ENCODE measurements at places on chromosomes 1 and 21.

DNA sequence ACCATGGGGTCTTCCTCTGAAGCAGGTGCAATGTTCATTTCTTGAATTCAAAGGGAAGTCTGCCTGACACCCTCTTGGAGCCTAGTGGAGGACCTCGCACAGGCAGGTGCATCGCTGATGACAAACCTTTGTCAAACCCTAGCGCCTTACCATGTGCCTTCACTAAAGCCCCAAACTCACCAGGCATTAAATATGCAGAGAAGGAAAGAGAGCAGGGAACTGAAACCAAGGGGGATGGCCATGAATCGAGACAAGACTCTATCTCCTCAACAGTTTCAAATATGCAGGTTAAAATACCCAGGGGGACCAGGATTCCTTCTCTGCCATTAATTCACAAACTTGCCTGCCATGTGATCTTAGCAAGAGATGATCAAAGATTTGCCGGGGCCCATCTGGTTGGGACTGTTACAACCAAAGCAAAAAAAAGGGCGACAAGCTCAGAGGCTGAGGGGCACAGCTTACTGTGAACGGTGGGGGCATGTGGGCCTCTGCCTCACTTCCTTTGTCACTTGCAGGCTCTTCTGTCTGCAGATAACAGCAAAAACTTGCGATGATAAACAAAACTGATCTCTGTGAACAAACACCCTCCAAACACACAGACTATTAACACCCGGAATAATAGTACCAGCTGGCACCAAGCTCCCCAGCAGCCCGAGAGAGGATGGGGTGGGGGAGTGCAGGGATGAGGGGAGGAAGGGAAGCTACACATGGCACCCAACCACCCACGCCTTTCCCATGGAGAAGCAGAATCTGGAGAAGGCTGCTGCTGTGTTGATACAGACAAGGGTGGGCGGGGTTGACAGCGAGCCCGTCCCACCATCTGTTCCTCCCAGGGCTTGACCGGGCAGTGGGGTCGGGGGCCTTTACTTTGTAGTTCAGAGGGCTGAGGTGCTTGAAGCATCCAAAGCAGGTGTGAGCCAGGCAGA lies 33.9 kb downstream of the TMEM63A start:
- DNase-seq, result peak; percentile 70

- no peak for DNase-seq
These were observed 12.6 kb upstream of the MRPS14 start for GRCh38 chr1:175035865-175036264.

- DNase-seq, result no peak
These were observed 85.2 kb downstream of the HLCS start for GRCh38 chr21:36881228-36881627.

DNA sequence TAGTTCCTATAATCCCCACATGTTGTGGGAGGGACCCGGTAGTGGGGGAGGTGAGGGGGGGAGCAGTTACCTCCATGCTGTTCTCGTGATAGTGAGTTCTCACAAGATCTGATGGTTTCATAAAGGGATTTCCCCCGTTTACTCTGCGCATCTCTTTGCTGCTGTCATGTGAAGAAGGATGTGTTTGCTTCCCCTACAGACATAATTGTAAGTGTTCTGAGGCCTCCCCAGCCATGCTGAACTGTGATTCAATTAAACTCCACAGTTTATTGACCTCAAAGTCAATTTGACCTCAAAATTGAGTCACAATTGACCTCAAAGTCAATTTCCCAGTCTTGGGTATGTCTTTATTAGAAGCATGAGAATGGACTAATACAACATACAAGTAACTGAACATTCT lies 19.7 kb downstream of the DPH5 start:
- no peak for DNase-seq

- DNase-seq, result no peak
These were observed 251.5 kb downstream of the SIPA1L2 start for GRCh38 chr1:232378266-232379062.

DNA sequence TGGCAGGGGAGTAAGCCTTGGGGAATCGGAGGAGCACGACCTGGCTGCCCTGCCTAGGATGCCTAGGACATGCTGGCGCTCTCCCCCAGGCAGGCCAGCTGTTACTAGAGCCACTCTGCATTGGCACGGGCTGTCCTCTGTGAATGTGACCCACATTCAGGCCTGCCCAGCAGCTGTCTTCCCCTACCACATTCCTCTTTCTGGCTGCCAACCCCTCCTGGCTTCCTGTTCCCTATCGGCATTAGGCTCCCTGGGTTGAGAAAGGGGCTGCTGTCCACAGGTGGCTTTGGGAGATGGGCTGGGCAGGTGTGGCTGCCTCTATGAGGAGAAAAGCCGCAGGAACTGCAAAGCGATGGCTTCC lies 2.3 kb upstream of the NFASC start:
- no peak for DNase-seq

DNA sequence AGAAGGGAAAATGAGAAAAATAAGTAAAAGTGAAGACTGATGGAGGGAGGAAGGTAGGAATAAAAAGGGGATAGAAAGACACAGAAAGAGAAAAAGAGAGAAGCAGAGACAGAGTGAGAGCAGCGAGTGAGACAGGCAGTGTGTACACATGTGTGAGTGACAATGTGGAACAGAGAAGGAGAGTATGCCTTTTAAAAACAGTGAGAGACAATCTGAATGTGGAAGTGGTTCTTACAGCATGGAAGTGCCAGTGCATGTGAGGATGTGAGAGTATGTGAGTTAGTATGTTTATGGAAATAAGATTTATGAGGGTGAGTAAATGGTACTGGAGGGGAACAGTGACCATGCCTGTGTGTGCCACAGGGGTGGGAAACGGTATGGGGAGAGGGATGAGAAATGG lies 1.2 kb downstream of the NEGR1 start:
- no peak for DNase-seq

- no peak for DNase-seq
These were observed 28.8 kb downstream of the TAF5L start for GRCh38 chr1:229596925-229597699.

DNA sequence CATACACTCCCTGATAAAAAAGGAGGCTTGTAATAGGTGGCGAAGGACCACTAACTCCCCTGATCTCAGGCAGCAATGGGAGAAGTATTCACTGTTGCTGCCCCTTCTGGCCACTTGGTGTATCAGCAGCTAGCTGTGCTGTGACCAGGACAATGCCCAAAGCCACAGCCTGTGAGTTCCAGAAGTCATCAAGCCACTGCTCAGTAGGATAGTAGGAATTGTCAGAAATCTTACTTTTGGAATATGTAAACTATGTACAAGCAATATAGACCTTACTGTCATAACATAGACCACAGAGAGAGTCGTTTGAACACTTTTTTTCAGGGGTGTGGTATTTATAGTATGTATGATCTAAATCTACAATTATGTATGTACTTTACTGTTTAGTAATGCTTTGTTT lies 248.3 kb upstream of the CAMK1G start:
- DNase-seq, result no peak

- DNase-seq, result no peak
These were observed 21.3 kb downstream of the MIIP start for GRCh38 chr1:12040457-12041051.

DNA sequence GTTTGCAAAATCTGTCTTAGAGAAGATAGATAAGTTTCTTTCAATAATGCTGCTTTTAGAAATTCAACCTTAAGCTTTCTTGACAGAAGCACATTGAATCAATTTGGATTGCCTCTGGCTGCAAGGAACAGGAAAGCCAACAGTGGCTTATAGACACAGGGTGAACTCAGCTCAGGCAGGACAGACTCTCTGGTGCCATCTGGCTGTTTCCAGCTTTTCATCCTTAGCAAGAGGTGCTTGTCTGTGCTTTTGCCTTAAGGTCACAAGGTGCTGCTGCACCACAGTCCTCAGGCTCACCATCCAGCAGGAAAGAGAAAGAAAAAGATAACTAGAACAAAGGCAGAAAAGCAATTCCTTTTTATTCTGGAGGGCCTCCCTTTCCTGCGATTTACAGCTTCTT lies 93.7 kb upstream of the ETS2 start:
- no peak for DNase-seq

- no peak for DNase-seq
These were observed 2.6 kb downstream of the FUCA1 start for GRCh38 chr1:23865543-23865930.

- no peak for DNase-seq
These were observed 25.3 kb downstream of the FTCD start for GRCh38 chr21:46129846-46130651.

- no peak for DNase-seq
These were observed 3.4 kb downstream of the DHRS3 start for GRCh38 chr1:12614402-12615158.

DNA sequence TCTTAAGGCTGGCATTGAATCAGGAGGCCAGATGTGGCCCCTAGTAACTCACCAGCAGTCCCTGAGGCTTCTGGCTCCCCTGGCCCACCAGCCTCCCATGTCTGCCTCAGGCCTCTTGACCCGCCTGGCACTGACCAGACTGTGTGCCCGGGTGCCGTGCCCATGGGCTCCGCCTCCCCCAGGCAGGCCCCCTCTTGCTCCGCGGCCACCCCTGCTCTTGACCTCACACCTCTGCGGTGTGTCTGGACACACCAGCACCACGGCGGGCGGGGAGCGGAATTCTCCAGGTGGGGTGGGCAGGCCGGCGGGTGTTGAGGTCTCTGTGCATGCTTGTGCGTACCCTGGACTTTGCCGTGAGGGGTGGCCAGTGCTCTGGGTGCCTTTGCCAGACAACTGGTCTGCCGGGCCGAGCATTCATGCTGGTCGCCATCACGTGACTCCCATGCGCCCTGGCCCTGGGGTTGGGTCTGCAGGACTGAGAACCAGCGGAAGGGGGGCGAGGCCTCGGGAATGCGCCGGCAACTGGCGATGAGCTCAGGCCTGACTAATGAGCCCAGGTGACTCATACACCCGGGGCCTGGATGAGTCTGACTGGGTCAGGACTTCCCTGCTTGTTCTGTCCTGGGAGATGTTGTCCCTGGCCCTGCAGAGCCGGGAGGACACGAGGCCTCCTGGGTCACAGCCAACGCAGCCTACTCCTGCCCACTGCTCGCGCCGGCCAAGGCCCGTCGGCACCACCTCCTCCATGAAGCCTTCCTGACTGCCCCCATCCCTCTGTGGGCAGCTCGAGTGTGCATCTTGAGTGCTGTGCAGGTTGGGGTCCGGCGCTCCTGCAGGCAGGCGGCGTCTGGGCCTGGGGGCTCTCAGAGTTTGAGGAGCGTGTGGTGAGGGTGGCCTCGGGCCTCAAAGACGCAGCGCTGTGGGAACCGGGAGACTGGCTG lies 22.6 kb downstream of the COL18A1 start:
- DNase-seq, result no peak

DNA sequence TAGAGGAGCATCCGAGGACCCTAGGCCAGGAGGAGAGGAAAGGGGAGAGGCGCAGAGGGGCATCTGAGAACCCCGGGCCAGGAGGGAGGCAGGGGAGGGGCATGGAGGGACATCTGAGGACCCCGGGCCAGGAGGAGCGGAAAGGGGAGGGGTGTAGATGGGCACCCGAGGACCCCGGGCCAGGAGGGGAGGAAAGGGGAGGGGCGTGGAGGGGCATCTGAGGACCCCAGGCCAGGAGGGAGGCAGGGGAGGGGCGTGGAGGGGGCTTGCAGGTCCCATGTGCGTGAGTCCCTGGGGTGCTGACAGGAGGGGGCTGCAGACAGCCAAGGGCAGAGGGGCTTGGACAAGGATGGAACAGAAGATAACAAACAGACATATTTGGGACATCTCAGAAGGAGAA lies 190.0 kb upstream of the ARHGEF16 start:
- no peak for DNase-seq

GRCh38 chr1:162068301-162068700 lies 1.2 kb upstream of the NOS1AP start:
- no peak for DNase-seq

DNA sequence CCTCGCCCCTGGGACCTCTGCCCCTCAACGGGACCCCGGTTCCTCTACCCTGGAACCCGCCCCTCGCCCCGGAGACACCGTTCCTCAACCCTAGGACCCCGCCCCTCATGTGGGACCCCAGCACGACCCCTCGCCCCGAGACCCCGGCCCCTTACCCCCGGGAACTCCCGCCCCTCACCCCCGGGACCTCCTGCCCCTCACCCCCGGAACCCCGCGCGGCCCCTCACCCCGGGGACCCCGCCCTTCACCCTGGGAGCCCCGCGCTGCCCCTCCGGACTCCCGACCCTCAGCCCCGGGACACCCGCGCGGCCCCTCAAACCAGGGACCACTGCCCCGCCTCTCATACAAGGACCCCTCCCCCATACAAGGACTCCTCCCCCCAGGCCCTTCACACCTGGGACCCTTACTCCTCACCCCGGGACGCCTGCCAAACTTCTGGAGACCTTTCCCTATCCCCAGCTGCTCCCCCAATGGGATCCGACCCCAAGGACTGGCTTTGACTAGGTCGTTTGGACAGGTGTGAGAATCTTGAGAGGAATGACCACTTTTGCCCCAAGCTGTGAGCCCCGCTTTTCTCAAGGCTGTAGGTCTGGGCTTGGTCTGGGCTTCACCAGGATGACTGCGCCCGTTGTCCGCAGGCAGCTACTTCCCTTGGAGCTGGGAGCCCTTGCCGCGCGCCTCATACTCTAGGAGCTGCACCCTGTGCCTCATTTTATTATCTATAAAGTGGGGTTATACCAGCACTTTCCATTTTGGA lies 843 bp downstream of the DIP2A start:
- DNase-seq, result no peak

DNA sequence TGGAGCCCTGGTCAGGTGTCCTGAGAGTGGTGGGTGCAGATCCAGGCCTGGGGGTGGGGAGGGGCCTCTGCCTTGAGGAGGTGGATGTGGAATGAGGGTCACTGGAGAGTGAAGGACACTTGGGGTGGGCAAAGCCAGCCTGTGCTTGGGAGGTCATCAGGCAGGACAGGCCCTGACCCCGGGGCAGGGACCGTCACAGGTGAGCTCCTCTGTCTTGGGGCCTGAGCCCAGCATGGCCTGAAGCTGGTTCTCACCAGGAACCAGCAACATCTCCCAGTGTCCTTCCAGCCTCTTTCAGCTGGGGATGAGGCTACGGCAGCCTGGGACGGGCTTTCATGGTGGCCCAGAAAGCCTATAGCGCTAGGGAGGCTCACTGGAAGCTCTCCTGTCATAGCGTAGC lies 831 bp upstream of the KRTAP10-2 start:
- DNase-seq, result no peak

GRCh38 chr1:206904423-206905142 lies 7.3 kb downstream of the IL24 start:
- no peak for DNase-seq

- DNase-seq, result no peak
These were observed 402.1 kb upstream of the B3GALT2 start for GRCh38 chr1:193588311-193589082.

DNA sequence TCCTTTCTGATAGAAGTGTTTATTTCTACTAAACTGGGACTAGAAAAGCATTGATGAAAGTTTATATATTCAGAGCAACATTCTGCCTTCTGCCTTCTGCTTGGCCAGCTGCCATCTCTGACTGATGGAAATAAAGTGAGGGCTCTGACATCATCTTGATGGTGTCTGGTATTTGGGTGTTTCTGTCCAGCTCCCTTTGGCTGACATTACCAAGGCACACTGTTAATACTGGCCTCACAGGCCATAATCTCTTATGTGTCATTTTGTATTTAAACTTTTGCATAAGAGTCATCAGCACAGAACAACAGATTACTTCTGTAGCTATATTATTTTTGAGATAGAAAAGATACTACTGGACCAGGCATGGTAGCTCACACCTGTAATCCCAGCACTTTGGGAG lies 216.9 kb downstream of the RYR2 start:
- no peak for DNase-seq

Data from thymus (tissue), 14 donors.